ENCODE measurements at places on chromosomes 11 and 22.

- no peak for DNase-seq
These were observed 18.2 kb upstream of the GRAMD4 start for GRCh38 chr22:46602025-46602424.

DNA sequence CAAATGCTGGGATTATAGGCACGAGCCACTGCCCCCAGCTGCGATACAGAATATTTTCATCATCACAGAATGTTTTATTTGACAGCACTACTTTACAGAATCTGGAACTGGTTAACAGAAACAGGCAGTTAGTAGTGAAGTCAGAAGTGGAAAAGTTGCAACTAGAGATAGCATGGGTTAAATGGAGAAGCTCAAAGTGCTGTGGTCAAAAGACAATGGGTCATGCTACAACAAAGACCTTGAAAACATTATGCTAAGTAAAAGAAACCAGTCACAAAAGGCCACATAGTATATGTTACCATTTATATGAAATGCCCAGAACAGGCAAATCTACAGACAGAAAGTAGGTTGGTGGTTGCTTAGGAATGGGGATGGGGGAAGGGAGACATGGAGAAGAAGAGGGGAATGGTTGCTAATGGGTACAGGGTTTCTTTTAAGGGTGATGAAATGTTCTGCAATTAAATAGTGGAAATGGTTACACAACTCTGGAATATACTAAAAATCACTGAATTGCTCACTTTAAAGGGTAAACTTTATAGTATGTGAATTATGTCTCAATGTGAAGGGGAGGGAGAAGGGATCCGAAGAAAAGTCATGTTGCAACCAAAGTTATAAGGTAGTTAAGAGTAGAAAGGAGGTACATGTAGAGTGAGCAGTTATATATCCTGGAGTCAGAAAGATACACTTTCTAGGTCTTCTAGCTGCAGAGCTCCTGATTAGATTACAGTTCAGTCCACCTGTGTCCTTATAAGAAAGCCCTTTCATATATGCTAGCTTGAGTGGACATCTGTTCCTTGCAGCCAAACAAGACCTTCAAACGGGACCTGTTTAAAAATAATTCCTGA is 46.3 kb upstream of the RAPSN start:
- no peak for DNase-seq

- DNase-seq = peak; percentile 33
These were observed 1.2 kb downstream of the TOB2 start for GRCh38 chr22:41445129-41446056.

GRCh38 chr11:126683766-126684728 is 316.5 kb downstream of the KIRREL3 start:
- no peak for DNase-seq

DNA sequence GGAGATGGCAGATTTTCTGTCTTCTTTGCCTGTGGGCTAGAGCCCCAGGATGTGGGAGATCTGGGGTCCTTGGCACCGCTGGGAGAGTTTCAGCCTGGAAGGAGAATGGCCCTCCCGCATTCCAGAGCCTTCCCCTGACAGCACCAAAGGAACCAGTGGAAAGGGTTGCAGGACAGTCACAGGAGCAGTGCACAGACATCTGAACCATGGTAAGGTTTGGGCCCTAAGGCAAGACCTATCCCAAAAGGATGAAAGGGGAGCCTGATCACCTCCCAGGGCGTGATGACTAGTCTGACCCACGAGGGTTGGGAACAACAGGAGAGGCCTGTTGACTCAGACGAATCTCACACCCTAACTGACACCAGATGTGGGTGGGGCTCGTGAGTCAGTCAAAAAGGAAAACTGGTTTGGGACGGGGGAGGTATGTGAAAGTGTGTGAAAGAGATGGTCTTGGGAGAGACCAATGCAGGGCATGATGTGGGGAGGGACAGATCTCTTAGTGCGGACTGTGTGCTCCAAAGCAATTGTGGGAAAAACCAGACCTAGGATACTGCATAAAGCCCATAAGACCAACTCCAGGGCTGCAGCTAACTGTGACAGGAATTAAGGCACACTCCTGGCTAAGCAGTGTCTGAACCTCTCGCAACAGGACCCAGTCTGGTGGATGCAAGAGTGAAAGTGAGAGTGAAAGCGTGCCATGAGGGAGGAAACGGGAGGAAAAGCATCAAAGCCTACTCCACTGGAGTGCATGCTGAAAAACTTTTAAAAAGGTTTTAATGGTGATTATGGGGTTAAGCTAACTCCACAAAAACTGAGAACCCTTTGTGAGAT is 39.1 kb upstream of the GLYAT start:
- no peak for DNase-seq

- no peak for DNase-seq
These were observed 1.7 kb downstream of the APOL5 start for GRCh38 chr22:35719212-35719875.

- DNase-seq = no peak
These were observed 6.0 kb upstream of the CARD10 start for GRCh38 chr22:37525073-37525745.

DNA sequence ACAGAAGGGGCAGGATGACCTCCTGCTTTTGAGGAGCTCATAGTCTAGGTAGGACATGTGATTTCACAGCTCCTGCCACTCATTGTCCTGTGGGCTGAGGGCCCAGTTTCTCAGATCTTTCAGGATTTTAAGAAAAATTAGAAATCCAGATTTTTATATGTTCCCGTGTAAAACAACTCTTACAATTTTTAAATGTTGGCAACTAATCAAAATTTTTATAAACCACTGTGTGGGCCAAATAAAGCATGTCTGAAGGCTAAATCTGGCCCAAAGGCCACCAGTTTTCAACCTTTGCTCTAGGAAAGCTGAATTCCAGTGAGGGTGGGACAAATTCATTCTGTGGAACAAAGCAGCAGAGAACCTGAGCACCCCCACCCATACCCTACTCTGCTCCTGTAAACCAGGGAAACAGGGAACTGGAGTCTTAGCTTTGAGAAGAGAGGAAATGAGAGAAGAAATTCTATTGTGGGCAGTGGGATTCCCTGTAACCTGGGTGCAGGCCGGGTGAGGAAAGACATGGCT is 20.6 kb downstream of the LRRC32 start:
- no peak for DNase-seq

DNA sequence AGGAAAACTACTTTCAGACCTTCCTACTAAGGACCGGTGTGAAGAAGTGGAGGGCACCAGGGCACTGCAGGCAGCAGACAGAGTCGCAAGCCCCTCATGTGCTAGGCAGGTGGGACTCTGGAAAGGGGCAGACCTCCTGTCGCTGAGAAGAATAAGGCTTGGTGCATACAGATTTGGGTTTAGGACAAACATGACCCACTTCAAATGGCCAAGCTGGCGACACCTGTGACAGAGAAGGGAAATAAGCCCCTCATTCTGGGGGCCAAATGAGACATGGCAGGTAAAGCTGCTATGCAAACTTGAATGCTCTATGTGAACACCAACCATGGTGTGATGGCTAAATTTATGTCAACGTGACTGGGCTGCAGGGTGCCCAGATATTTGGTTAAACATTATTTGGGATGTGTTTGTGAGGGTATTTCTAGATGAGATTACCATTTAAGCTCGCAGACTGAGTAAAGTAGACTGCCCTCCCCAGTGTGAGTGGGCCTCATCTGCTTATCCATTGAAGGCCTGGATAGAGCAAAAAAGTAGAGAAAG is 112.4 kb upstream of the PITPNB start:
- no peak for DNase-seq

GRCh38 chr11:119316016-119316728 is 758 bp downstream of the MCAM start:
- DNase-seq = no peak

DNA sequence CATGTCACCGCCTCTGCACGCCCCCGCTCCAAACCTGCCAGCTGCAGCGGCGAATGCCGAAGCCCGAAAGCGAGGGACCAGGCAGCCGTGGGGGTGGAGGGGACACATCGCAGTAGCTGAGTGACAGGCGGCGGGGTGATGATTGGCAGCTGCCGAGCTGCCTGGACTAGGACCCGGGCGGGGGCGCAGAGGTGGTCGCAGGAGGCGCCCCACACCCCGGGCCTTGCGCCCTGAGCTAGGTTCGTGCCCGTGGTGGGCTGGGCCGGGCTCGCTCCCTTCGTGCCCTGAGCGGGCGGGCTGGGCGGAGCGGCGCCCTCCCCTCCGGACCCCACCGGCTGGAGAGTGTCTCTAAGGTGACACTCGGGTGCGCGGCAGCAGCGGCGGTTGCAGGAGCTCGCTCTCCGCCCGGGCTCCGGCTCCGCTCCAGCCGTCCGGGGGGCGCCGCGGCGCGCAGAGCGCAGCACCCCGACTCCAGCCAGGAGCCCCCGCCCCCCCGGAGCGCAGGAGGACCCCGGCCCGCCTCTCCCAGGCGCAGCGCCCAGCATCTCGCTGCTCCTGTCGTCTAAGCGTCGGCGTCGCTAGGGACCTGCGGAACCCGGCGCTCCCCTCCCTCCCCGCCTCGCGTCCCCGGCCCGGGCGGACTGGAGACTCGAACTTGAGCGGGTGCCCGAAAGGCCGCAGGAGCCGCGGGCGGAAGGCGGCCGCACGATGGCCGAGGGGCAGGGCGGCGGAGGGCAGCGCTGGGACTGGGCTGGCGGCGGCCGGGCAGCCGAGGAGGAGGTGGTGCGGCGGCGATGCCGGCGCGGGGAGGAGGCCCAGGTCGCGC is 14.5 kb upstream of the DGKZ start:
- DNase-seq = peak; percentile 65

- no peak for DNase-seq
These were observed 13.2 kb downstream of the CD6 start for GRCh38 chr11:60984636-60985035.

DNA sequence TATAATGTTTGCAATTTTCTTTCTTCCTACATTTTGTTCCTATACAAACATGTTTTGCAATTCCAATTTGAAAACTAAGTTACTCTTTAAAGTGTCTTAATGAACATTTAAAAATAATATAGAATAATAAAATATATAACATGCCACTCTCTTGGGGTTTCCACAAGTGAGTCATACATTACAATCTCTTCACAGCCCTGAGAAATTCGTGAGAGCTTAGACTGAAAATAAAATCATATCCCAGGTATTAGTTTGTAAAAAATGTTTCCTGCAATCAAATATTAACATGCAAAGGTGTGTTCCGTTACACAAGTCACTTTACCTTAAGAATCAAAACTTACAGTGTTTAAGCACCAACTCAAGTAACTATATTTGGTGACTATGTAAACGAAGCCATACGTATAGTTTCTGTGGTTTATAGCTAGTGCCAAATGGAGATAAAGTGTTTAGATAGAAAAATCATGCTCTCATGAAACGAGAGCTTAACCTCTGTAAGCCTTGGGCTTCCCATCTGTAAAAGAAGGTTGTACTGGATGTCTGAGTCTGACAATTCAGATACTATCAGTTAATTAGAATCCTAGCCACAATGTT is 253.6 kb upstream of the ANO3 start:
- no peak for DNase-seq

GRCh38 chr11:104036588-104036987 is at the start of gene DDI1:
Gene DDI1, plus strand, starts transcription at chr11:104036640. Its CDS starts 183 bp downstream, at chr11:104036823.
- DNase-seq = no peak

DNA sequence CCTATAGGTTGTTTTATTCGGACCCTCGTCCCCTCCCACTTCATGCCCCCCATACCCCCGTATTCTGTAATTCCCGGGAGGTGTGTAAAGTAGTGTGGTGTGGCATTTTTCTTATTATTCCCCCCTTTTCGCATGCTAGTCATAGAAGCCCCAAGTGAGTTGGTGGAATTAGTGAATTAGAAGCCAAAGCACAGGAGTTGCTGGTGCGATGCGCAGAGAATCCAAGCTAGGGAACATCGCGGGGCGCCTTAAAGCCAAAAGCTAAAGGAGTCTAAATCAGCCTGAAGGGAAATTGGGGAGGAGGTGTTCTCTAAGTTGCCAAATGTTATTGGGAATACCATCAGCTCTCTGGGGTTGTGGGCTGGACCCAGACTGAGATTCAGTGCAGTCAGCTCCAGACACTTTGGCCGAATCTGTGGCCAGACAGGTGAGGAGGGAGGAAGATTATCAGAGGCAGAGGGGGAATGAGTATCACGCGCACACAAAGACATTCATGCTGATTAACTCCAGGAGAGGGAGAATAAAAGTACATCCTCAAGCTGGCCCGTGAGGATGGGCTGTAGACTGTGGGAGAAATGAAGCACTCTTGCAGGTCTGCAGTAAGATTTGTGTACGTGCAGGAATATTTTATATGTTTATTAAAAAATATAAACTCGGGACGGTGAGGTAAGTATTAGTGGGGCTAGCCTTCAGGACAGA is 102.8 kb upstream of the HSD17B12 start:
- no peak for DNase-seq

- no peak for DNase-seq
These were observed 10.5 kb upstream of the MUC2 start for GRCh38 chr11:1064167-1064566.

- no peak for DNase-seq
These were observed 19.9 kb downstream of the TRIM44 start for GRCh38 chr11:35682230-35683173.

DNA sequence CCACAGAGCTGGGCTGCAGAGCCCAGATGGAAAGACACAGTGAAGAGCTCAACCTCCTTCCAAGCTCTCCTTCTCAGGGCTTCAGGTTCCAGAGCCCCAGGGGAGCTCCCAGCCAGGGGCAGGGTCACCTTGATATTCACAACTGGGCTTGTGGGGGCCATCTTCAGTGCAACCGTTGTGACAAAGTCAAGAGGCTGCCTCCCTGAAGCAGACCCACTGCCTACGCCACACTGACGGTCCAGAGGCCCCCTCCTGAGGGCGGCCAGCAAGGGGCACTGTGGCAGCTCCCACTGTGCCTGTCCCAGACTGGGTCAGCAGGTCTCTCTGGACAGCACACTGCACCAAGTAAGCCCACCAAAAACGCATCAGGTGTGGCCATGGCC is 84.1 kb downstream of the DGCR2 start:
- no peak for DNase-seq

DNA sequence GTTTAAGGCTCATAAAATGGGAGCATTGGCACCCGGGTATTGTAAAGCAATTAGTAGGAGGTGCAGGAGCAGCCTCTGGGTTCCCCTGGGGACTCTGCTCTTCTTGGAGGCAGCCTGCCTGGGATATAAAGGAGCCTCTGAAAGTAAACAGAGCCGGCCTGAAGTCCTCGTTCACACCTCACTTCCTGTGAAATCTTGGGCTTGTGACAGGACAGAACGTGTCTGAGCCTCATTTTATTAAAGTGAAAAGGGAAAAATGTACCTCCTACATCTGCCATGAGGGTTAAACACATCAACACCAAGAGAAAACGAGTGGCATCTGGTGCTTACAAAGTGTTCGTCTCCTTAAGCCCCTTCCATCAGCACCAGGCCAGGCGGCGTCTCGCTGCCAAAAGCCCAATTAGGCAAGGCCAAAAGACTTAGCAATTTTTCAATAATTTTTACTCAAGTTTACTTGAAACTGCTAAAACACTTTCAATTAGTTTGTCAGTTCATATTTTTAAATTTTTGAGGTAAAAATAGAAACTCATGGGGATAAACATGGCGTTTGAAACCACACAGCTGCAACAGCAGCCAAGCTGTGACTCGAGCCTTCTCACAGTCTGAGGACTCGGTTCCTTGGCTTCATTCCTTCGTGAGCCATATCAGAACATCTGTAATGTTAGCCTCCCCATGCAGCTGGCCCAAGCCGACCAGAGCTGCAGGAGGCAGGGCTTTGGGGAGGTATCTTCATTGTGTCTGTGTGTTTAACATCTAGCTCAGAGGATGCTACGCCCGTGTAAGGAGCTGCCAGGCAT is 33.6 kb downstream of the MAP6 start:
- no peak for DNase-seq

GRCh38 chr11:130631119-130631518 is 182.7 kb downstream of the ADAMTS15 start:
- DNase-seq = peak; percentile 4

Measured in activated naive CD8-positive, alpha-beta T cell treated with anti-CD3 and anti-CD28 coated beads for 36 hours (primary cell).